AG08395 (cell line): ENCODE measurements at places on chromosomes 11 and 22.

DNA sequence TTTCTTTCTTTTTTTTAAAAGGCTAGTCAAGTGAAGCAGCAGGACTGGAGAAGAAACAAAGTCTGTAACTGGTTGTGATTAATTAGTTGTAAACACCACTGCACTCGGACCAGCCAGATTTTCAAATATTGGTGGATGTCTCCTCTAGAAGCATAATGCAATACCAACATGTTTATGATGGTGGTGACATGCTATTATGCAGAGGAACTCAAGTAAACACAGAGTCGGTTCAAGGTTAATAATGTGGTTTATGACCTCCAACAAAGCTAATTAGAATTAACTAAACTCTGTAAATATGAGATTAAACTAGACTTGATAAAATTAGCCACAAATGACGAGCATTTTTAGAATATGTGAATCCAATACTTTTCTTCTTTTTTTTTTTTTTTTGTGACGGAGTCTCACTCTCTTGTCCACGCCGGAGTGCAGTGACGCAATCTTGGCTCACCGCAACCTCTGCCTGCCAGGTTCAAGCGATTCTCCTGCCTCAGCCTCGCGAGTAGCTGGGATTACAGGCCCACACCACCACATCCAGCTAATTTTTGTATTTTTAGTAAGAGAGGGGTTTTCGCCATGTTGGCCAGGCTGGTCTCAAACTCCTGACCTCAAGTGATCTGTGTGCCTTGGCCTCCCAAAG, 11.8 kb upstream of the AGBL2 start:
- no peak for DNase-seq

- DNase-seq: no peak
These were observed 162.3 kb downstream of the FBXO7 start for GRCh38 chr22:32636884-32637283.

- no peak for DNase-seq
These were observed 75.4 kb upstream of the SYT13 start for GRCh38 chr11:45361551-45361950.

DNA sequence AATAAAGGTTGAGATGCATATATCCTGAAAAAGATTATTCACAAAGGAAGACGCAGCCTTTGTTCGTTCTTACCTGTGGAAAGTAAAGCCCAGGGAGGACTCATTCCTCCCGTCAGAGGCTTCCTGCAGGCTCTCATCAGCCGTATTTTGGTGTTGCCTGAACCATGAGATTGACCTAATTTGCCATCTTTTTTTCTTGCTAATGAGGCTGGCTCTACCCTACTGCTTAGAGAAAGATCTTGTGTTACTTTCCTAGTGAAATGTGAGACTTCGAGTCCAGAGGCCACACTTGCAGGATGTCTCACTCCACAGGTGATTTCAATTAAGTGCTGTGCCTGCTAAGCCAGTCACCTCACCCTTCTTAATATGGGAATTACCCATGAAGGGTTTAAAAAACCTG, 269.9 kb downstream of the NTM start:
- no peak for DNase-seq

DNA sequence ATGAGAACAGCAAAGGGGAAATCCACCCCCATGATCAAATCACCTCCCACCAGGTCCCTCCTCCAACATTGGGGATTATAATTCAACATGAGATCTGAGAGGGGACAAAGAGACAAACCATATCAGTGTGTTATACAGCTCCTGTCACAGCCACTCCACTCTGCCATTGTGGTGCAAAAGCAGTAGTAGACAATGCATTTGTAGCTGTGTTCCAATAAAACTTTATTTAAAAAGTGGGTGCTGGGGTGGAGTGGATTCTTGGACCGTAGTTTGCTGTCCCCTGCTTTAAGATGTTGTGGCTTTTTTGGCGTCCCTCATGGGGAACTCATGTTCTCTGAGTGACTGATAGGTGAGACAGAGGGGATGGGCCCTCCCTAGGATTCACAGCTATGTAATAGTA, 399.1 kb downstream of the SOX6 start:
- DNase-seq: no peak

- DNase-seq: no peak
These were observed 15.8 kb upstream of the ETS1 start for GRCh38 chr11:128603003-128603696.

GRCh38 chr11:115347106-115347505, 157.1 kb downstream of the CADM1 start:
- DNase-seq: no peak

- no peak for DNase-seq
These were observed 6.8 kb downstream of the TOLLIP start for GRCh38 chr11:1302461-1303125.

DNA sequence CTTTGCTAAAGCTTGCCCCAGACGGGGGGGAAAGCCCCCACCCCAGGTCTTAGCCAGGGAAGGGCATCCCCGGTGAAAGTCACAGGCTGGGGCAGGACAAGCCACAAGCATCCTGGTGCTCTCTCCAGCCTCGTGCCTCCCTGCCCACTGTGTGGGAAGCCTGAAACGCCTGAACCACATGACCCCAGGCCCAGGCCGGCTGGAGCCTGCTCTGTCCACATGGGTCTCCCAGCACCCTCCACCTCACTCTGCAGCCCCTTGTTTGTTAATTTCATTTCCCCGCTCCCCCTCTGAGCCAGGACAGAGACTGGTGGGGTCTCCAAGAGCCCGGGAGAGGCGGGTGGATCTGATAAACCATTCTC, 58.3 kb upstream of the TCF20 start:
- DNase-seq: no peak

DNA sequence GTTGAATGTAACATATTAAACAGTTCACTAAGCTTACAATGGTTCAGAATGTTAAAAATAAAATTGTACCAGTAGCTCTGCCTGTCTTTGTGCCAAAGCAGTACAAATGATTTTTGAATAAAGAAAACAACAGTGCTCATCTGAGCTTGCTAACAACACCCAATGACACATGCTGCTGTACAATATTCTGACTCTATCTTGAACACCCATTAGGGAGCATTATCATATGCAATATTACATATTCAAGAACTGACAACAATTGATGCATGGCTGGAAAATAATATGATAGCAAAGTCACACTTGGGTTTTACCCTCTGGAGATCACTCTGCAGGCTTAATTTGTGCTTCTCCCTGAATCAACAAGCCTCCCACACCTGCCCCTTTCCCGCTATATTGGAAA, 953.7 kb downstream of the OPCML start:
- no peak for DNase-seq

- DNase-seq: no peak
These were observed 65.5 kb downstream of the KIAA1671 start for GRCh38 chr22:25018009-25018408.

- peak; percentile 83 for DNase-seq
These were observed 22.8 kb downstream of the ARRB1 start for GRCh38 chr11:75328426-75329277.

GRCh38 chr22:50201191-50202129, 649 bp downstream of the SELENOO start:
- DNase-seq: peak; percentile 26

DNA sequence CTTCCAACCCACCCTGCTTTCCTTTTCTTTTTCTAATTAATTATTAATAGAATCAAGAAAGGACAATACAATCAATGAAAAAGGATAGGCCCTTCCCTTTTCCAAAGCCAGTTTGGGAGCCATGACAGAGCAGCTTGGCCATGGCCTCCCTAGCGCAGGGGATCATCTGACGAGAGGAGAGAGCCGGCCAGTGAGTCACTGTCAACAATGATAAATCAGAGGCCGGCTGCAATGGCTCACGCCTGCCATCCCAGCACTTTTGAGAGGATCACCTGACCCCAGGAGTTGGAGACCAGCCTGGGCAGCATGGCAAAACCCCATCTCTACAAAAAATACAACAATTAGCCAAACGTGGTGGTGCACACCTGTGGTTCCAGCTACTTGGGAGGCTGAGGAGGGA, 27.5 kb upstream of the KRTAP5-7 start:
- no peak for DNase-seq

DNA sequence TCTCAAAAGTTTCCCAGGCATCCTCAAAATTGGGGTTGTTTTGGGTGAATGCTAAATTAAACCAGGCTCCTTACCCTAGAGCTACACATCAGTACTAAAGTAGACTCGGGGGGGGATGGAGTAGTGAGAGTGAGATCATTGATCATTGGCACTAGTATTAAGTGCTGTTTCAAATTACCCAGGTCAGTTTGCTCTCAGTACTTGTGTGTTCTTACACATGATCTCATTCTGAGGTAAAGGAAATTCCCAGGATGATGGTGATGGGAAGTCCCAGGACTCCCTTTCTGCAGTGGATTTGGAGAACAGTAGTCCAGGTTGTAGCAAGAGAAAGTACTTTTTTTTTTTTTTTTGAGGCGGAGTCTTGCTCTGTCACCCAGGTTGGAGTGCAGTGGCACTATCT, 12.5 kb downstream of the RBM4 start:
- DNase-seq: no peak

DNA sequence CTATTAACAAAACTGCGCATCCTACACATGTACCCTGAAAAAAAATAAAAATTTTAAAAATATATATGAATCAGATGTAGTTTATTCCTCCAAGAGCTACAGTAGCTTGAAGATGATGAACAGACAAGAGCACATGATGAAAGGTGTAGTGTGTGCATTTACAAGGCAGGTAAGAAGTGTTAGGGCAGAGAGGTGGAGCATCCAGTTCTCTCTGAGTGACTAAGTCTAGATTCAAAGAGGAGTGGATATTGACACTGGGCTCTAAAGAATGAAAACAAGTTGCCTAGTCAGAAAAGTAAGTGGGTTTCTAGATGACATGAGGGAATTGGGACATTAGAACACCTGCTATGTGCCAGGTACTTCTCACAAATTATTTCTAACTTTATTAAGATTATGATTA, 76.0 kb upstream of the CARD18 start:
- DNase-seq: no peak

DNA sequence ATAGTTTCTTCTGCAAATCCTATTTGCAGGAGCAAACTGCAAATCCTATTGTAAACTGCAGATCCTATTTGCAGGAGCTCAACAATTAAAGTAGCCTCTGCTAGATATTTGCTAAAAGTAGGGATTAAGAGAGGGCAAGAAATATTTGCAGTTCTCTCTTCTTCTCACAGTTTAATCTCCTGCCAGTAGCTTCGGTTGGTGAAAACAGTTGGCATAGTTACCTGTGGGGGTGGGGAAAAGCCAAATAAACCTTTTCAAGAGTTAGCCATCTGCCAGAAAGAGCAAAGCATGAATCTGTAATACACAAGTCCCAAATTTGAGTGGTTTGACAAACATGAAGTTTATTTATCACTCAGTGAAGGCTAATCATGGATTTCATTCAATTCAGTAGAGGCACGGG, 942.5 kb downstream of the JRKL start:
- DNase-seq: no peak

DNA sequence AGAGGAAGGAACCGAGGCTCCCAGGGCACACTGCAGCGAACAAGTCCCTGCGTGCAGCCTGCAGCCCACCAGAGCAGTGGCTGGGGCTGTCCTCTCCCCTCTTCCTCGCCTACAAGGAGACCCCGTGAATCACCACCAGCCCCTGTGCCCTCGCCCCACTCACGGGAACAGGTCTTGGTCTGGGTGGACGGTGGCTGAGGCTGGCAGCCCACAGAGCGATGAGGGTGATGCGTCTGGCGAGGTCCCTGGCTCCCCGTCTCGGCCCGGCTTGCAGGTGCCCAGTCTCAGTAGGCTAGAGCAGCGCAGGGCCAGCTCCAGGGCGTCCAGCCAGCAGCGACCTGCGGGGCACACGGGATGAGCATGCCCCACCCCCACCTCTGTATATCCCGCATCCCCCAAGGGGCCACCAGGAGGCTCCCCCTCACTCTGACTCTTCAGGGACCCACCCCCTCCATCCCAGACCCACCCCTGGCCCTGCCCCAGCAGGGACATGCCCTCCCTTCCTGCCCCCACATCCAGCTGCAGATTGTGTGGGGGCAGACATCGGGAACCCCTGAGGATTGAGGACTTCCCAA, 50.5 kb upstream of the CARS1 start:
- DNase-seq: no peak

DNA sequence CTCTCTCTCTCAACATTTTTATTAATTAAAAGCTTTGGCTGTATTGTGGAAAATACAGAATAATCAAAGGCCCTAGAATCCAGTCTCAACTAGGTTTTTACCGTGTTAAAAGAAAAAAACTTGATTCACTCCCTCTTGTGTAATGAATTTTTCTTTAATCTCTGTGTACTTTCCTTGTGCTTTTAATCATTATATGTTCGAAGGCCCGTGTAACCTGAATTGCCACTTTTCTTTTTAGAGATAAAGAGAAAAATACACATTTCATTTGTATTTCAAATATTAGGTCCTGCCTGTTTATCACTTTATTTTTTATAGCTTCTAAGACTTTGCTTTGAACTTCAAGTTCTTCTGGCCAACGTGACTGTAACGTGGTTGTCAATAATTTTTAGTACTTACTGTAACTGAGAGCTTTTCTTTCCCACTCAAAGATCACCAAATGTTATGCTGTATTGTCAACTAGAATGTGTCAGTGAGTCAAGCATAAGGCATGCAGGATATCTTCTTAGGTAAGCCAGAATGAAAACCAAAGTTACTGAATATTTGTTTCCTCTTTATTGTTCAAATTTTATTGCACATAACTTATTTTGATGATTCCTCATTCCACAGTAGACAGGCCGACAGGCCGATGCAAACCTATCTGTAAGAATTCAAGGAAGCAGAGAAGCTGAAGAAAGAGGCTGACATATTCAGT, 23.3 kb upstream of the FAR1 start:
- DNase-seq: no peak
